ENCODE measurements at places on chromosomes 11 and 22.
A peak's percentile ranks its signal among the peaks of the same experiment; 100 is the strongest.

DNA sequence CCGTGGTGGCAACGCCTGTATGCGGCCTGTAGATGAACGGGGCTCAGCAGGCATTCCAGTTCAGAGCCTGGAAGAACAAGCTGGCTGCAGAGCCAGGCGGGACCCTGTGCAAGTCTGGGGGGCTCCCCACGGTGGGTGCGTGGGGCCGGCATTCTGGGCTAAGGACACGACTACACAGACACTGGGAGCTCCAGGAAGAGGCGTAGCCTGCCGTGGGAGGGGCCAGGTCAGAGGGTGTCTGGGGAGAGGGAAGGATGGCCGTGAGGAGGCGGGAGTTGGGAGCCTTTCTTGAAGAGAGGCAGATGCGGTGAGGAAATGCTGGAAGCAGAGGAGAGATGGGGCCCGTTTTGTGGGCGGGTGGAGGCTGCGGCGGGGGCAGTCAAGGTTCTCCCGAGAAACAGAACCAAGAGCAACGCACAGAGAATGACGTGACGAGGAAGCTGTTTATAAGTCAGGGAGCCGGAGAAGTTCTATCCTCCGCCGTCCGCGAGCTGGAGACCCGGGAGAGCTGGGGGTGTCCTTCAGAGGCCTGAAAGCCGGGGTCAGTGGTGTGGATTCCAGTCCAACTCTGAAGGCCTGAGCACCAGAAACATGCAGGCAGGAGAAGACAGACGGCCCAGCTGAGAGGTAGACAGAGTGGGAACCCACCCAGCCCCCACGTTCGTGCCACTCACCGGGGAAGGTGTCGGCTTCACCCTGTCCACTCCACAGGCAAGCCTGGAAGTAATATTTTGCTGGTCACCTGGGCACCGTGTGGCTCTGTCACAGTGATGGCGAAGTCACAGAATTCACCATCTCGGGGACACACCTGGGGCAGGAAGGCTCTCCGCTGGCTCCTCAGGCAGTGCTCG, 529.6 kb downstream of the BRD1 start:
- no peak for DNase-seq

GRCh38 chr11:9203691-9204311, 61.3 kb downstream of the DENND5A start:
- peak; percentile 70 for DNase-seq

- no peak for DNase-seq
Measured at GRCh38 chr11:8038393-8038792, 42.6 kb upstream of the TUB start.

DNA sequence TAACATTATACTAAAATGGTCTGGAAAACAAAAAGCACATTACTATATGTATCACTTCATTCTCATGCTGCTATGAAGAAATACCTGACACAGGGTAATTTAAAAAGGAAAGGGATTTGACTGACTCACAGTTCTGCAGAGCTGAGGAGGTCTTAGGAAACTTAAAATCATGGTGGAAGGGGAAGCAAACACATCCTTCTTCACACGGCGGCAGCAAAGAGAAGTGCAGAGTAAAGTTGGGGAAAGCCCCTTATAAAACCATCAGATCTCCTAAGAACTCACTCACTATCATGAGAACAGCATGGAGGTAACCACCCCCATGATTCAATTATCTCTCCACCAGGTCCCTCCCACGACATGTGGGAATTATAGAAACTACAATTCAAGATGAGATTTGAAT, 60.0 kb downstream of the FAM181B start:
- DNase-seq = no peak

DNA sequence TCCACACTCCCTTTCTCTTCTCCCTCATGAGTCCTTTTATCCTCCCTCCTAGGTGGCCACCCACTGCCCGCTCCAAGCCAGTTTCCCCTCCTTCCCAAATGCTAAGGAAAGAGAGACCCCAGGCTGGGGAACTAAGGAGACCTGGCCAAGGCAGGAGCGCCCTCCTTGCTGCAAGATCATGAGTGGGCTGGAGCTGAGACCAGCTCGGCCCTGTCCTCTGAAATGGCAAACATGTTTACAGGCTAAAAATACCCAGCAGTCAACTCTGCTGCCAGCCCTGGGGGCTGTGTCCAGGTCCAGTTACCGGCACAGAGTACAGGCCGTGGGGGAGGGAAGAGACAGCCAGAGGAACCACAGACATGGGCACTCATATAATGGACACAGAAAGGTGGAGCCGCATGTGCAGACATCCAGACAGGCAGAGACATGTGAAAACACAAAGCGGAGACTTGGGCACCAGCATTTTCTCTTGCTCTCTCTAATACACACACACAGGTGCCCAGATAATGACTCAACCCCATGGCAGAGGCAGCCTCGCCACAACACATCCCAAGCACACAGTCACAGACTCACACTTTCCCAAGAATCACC, 1.2 kb upstream of the AHNAK start:
- no peak for DNase-seq

DNA sequence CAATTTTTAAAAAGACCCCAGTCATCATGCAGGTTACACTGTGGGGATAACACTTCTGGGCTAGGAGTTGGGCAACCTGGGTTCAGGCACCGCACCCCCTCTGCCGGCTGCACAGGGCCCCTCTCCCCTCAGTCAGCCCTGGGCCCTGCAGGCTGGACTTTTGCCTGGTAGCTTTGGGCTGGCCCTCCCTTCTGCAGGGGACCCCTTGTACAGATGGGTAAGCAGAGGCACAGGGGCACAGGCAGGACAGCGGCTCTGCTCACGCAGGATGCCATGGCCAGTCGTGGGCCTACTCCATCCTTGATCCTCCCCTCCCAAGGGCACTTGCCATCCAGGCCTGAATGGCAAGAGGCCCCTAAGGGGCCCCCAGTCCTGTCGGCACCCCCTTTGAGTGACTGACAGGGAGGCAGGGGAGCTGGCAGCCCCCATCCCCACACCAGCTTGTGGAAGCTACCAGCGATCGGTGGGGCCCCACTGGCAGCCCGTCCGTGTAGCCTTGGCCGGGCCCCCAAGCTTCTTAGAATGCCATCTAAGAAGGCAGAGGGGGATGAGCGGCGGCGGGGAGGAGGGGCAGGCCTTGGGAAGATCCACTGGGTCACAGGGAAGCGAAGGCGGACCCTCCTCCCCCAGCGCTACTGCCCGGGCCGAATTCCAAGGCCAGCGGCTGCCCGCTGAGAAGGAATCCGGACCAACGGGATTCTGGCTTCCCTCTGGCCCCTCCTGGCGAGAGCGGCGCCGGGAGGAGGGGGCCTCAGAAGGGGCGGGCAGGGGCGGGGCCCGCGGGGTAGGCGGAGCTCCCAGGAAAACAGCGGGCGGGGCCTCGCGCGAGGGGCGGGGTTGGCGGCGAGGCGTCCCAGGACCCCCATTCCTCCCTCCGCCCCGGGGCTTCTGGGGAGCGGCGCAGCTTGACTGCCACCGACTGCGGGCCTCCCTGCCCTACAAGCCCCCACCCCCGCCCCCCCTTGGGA, 6.8 kb upstream of the CHKA start:
- peak; percentile 66 for DNase-seq

All from common myeloid progenitor, CD34-positive (primary cell).